ENCODE measurements at places on chromosomes 2 and 18.

DNA sequence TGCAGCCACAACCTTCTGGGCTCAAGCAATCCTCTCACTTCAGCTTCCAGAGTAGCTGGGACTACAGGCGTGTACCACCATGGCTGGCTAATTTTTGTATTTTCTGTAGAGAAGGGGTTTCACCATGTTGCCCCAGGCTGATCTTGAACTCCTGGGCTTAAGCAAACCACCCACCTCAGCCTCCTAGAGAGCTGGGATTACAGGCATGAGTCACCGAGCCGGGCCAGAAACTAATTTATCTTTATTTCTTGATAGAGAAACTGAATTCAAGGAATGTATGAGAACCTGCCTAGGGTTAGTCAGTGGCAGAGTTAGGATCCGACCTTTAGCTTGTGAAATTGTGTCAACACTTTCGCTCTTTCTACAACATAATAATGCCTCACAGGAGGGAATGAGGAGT is 19.3 kb upstream of the ITGAV start:
- no peak for DNase-seq

DNA sequence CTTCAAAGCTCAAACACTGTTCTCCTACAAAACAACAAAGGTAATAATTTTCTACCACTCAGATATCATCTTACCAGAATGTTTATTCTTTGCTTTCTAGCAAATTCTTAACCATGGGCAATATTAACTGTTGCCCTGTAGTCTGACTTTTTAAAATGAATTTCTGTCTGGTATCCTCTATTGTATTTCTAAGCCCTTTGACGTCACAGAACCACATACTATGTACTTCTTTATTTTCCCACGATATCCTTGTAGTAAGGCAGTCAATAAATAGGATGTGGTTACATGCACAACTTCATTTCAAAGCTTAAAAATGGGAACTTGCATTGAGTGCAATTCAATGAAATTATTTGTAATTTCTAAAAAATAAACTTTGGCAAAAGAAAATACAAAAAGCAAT is 58.7 kb downstream of the THADA start:
- no peak for DNase-seq

GRCh38 chr2:213627835-213628460 is 343.7 kb downstream of the SPAG16 start:
- no peak for DNase-seq

DNA sequence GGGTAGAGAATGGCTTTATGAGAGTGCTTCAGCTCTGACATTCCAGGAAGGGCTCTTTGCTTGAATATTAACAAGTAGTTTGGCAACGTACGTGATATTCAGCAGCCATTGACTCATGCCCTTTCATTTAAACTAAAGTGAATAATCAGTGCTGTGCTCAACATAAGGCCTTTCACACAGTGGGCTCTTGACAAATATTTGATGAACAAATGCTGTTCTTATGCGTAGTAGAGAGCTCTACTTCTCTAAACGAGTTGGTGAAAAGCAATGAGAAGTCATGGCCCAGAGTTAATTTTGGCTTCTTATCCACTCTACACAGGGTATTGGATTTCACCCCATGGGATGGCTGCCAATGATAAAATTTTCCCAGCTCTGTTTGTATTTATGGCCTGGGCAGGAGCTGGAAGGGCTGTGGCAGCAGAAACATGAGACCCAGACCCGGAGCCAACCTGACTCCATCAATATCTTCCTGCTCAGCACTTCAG is 338.9 kb downstream of the CCDC85A start:
- no peak for DNase-seq

DNA sequence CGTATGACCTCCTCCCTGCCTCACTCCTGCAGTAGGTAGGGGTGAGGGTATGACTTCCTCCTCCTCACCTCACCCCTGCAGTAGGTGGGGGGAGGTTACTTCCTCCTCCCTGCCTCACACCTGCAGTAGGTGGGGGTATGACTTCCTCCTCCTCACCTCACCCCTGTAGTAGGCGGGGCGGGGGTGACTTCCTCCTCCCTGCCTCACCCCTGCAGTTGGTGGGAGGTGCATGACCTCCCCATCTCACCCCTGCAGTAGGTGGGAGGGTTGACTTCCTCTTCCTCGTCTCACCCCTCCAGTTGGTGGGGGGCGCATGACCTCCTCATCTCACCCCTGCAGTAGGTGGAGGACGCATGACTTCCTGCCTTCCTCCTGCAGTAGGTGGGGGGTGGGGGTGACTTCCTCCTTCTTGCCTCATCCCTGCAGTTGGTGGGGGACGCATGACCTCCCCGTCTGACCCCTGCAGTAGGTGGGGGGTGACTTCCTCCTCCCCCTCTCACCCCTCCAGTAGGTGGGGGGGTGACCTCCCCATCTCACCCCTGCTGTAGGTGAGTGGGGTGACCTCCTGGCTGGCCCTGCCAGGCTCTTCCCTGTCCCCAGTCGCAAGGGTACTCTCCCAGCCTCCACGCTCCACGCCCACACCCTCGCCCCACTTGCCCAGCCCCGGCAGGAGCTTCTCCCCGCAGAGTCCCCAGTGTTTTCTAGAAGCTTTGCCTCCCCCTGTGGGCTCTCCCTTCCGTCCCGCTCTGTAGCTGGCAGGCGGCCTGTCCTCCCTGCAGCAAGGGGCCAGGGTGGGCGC is 39.3 kb downstream of the TSHZ1 start:
- DNase-seq = no peak

DNA sequence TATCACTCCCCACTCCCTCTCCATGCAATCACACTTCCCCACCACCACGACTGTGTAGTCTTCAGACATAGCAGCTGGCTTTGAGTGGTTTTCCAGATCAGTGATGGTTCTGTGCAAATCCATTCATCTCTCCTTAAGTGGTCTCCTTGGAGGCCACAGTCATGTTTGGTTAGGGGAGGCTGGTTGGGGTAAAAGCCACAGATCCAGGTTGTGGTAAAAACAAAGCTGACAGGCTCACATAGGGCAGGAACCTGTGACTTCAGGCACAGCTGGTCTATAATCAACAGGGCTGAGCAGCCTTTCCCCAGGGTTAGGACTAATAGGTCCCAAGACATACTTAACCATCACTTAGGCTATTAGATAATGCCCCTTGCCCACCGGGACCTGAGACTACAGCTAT is 46.2 kb upstream of the FZD7 start:
- no peak for DNase-seq

GRCh38 chr2:48412443-48413250 is 117.3 kb upstream of the STON1 start:
- no peak for DNase-seq

DNA sequence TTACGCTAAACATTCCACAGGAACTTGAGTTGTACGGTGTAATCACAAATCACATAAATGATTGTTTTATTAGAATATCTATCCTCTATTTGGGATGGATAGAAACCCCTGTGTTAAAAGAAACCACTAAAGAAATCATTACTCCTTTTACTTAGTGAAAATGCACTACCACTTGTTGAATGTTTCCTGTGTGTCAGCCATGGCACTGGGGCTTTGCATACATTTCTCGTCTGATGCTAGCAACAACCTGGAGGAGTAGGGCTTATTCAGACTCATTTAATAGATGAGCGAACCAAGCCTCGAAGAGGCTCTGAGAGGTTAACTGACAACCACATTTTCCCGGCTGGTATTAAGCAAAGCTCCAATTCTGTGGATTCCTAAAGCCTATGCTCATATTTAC is 60.5 kb upstream of the PELI1 start:
- DNase-seq = no peak

Data from stimulated activated CD4-positive, alpha-beta T cell treated with anti-CD3 and anti-CD28 coated beads, Interleukin-1b, Interleukin-23, amount 100 ng/mL, for 1 hour (primary cell).